ENCODE measurements at places on chromosomes 4 and X.

DNA sequence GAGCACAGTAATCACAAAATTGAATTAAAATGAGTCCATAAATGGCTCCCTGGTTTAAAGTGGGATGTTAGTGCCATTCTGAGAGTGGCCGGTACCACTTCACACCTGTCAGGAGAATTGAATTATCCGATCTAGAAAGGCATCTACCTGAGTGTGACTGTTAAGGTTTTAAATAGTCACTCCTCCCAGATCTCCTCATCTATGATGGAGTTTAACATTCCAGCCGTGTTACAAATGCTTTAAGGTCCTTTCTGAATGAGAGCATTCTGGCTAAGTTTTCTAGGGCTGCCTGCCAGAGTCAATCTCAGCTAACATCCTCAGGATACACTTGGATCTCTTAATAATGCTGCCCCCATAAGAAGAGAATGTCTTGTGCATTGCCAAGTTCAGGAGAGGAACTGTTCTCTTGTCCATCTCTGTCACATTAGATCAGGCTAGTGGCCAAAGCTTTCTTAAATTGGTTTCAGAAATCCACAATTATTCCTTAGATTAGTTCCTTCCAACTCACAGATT, 231.1 kb downstream of the SLC39A8 start:
- no peak for DNase-seq

GRCh38 chr4:80215449-80216052, 18.2 kb downstream of the PRDM8 start:
- peak; percentile 50 for DNase-seq

GRCh38 chr4:133389029-133389428, 239.9 kb downstream of the PCDH10 start:
- no peak for DNase-seq

- DNase-seq: no peak
These were observed 24.0 kb downstream of the RCHY1 start for GRCh38 chr4:75490155-75490554.

- no peak for DNase-seq
These were observed 18.8 kb downstream of the PRKG2 start for GRCh38 chr4:81196126-81196650.

Data from CD4-positive, alpha-beta T cell treated with Interleukin-4 for 4 hours (primary cell).